ENCODE measurements at places on chromosomes 4 and X.

DNA sequence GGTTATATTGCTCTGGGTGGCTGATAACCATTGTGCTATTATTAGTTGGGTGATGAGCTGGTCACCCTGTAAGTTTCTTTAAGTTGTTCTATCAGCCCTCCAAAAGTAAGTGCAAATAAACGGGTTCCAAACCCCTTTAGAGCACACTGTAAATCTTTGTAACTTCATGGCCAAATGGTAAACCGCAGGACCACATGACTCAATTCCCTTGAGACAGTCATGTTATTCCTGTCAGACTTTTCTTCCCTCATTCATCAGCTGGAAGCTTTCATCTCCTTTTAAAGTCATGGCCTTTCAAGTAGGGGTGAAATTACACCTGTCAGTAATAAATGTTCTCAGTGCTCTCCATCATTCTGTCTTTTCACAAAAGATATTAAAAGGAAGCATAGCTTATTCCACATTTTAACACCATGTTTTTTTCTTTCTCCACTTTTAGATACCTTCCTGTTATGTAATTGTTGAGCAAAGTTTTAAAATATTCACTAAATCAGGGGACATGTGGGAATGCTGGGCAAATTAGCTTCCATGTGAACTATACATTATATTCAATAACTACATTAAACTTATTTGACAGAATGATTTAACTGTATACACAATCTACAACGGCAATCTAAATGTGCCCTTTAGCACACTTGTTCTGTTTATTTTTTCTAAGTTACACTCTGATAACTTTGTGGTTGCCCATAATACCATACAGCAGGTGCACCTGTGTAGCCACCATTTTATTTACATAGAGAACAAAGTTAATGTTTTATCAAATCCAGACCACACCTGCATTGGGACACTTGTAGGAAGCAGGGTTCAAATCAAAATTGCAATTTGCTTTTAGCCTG lies 275.5 kb downstream of the CFAP299 start:
- H3K4me1 ChIP-seq: no peaks in the 10 kb centered on the region
- no peak overlapping the region for H3K27ac ChIP-seq
- no peak overlapping the region for H3K4me3 ChIP-seq
- DNase-seq: no peak
- no peaks in the 10 kb centered on the region for H3K27me3 ChIP-seq

DNA sequence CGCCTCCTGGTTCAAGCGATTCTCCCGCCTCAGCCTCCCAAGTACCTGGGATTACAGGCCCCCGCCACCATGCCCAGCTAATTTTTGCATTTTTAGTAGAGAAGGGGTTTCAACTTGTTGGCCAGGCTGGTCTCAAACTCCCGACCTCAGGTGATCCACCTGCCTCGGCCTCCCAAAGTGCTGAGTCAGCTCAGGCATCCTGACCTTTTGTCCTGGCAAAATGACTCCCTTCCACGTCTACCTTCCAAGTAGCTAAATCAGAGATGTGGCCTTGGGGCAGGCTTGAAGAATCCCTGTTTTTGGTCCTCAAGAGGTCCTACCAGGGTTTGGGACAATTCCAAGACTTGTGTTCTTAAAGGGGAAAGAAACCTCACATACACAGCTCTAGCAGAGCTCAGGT lies 12.8 kb downstream of the AFAP1 start:
- peaks cover 39% of the 10 kb centered on the region for H3K4me1 ChIP-seq
- no peaks in the 10 kb centered on the region for H3K36me3 ChIP-seq
- no peak overlapping the region for H3K27ac ChIP-seq
- no peaks in the 10 kb centered on the region for H3K27me3 ChIP-seq
- no peak for DNase-seq

DNA sequence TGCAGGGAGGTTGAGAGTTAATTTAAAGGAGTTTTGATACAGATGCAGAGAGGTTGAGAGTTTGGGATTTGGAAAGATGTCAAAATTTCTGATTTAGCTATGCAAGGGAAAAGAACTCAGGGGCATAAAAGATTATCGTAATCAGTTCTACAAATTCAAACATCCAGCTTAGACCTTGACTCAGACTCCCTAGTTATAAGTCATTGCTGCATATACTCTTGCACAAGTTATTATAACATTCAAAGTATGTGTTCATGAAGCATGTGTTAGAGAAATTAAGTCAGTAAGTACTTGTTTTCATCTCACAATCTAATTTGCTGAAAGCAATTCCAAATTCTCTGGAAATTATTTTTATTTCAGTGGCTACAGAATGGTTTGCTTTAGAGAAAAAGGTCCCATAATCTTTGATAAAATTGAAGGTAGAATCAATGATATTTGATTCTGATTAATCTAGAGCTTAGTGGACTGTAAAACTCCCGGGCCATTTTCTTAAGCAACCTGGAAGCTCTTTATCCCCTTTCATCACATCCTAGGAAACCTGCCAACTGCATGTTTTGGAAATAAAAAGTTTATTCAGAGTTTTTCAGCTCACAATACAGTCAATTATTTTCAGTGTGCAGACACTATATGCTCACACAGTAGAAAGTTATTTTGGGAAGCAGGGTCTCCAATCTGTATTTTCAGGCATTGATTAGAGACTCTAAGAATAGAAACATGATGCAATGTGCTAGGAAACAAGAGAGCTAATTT lies 132.9 kb upstream of the SPANXC start:
- H3K27ac ChIP-seq: no peak overlapping the region
- H3K27me3 ChIP-seq: no peaks in the 10 kb centered on the region
- no peak overlapping the region for H3K4me3 ChIP-seq
- DNase-seq: no peak

DNA sequence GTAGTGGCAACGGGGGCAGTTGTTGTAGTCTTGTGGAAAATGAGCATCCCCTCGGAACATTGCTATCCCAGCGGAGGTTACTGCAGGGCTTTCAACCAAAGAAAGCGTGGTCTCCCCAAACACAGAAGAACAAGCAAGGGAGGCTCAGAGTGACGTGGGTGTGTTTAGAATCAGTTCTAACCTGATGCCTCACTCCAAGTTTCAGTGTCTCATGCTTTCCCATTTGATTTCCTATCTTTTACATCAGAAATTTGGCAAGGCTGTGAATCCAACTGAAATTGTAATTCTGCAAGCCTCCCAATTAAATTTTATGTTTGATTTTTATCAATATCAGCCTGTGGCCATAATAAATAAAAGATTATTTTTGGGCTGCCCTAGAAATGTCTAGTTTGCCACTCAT lies 156.1 kb upstream of the LNX1 start:
- no peaks in the 10 kb centered on the region for H3K36me3 ChIP-seq
- H3K4me3 ChIP-seq: no peak overlapping the region
- DNase-seq: no peak

All from stomach (tissue), 19 donors.